ENCODE measurements at places on chromosomes 1 and 21.

- no peak for DNase-seq
Observed at GRCh38 chr1:33320619-33321165, at the start of gene A3GALT2. Gene A3GALT2, minus strand, starts transcription at chr1:33321098. Its CDS starts 0 bp downstream, at chr1:33321098.

DNA sequence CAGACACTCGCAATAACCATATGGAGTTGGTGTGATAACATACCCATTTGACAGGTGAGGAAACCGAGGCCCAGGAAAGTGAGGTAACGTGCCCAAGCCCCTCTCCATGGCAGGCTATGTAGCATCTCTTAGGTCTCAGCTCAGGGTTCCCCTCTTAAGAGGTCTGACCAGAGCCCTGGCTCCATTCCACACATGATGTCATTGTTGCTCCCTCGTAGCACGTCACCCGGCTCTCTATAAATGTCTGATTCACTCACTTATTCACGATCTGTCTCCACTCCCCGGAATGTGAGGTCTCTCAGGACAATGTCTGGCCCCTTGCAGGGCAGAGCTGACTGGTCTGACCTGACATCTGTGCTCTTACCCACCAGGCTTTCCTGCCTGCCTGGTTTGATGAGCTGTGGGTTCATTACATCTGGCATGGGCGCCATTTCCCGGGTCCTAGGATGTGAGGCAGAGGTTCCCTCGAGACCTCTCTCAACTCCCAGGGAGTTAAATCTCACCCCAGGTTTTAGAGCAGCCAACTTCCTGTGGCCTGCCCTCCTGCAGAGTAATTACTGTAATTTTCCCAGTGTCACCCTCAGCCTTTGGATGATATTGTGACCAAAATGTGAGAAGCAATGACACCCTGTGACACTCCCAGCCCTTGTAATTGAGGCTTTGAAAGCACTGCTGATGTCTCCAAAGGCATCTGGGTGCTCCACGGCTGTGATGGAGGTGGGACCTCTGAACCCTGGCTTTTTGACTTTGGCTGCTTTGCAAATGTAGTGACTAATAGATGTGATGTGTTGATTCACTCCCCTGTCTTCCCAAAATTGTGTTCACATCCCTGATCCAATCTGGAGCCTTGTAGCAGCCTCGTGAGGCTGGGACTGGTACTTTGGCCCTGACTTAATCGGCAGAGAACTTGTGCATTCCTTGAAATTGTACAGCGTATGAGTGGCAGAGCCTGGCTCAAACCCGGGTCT is 10.6 kb downstream of the ACTL8 start:
- no peak for DNase-seq

DNA sequence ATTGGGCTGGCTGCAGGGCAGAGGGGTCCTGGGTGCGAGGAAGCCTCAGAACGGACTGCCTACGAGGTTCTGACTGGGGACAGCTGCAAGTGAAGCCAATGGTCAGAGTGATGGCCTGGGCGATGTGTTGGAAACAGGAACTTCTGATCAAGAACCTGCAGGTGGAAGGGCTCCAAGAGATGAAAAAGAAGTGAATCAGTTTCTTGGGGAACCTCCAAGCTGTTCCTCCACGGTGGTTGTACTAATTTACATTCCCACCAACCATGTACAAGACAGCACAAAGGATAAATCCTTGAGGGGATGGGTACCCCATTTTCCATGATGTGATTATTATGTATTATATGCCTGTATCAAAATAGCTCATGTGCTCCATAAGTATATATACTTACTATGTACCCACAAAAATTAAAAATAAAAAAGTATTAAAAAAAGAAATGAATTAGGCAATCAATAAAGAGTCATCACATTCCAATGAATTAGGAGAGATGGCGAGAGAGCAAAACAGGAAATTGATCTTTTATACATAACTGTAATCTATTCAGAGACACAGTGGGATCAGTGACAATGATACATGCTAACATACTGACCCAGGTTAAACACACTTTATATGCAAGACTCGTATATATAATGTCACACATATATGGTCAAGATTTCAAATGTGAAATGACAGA is 58.1 kb downstream of the PTPN14 start:
- DNase-seq = no peak

GRCh38 chr1:62484824-62485468 is 48.1 kb downstream of the USP1 start:
- DNase-seq = no peak

DNA sequence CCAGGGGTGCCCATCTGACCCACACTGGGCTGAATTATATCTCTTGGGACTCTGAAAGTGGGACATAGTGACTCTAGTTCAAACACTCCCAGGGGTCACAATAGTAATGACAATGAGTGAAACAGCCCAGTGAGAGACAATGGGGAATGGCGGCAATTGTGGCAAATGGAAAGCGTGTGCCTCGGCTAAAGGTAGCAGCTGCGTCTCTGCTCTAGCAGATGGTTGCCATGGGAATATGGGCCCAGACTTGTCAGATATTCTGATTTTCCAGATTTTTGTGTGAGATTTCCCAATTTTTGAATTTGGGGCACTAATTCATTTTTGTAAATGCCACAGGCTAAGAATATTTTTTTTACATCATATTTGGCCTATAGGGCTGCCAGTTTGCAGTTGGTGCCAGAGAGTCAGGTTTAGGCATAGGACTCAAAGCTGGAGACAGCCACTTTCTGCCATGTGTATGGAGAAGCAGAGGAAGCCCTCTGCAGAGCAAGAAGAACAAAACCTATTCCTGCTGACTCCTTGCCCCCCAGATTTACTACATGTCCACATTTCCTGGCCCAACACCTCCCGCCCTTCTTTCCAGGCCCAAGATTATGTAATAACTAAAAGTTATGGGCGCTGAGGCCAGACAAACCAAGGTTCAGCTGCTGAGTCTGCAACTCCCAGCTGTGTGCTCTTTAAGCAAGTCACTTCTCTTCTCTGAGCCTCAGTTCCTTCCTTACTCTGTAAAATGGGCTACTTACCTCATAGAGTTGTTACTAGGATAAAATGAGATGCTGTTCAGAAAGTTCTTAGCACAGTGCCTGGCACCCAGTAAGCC is 21.6 kb upstream of the PTP4A2 start:
- no peak for DNase-seq

GRCh38 chr21:41010101-41010435 is 157.9 kb upstream of the BACE2 start:
- no peak for DNase-seq

DNA sequence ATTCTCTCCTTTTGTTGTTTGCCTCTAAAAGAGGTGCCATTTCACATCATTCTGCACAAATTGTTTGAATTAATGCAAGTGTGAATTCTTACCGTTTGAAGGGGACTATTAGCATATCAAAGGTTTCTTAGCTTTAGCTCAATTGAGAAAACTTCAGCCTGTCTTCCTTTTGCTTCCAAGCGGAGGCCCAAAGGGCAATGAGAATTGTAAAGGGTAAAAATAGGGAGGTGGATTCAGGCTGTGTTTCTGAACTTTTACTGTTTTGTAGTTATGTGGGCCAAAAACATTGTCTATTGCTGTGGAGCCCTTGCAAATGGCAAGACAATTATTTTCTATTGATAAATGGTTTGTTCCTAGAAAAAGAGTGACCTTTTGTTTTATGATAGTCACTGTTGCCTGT is 3.6 kb downstream of the ADGRL2 start:
- no peak for DNase-seq

GRCh38 chr1:11067716-11068599 is 8.1 kb upstream of the SRM start:
- DNase-seq = no peak

DNA sequence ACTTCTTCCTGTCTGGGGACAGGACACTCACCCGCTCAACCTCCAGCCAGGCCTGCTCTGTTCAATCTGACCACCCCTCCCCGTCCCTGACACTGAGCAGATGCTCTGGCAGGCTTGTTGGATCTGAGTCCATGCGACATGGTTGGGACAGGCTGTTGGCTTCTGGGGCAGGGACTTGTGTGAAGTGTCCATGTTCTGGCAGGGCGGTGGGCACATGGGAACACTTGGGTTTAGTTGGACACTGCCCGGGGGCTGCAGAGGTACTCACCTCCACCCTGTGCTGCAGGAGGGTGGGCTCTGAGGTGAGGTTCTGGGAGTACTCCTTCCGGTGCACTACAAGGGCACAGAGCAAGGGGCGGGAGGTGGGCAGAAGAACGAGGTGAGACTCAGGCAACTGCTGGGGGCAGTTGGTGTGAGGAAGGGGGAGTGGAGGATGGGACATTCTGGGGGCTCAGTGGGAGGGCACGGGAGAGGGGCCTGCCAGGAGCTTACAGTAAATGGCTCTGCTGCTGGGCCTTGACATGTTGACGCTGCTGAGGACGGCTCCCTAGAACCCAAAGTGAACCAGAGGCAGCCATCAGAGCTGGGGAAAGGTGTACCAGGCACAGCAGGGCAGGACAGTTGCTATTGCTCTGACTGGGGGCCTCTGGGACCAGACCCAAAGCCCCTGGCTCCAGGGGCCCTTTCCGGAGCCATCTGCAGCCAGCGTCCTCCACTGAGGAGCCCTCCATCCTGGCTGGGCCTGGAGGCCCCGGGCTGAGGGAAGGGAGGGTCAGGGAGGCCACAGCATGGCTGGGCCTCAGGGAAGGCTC is 2.3 kb downstream of the EPS8L3 start:
- DNase-seq = no peak

GRCh38 chr1:212367474-212368072 is 47.1 kb downstream of the PACC1 start:
- DNase-seq = no peak

GRCh38 chr1:111729271-111729921 is 9.8 kb downstream of the INKA2 start:
- no peak for DNase-seq

GRCh38 chr1:119321666-119322419 is 46.7 kb upstream of the HAO2 start:
- no peak for DNase-seq

GRCh38 chr1:94602316-94602715 is 60.8 kb upstream of the F3 start:
- DNase-seq = no peak

- DNase-seq = no peak
Observed at GRCh38 chr1:204736836-204737235, 51.3 kb upstream of the LRRN2 start.

DNA sequence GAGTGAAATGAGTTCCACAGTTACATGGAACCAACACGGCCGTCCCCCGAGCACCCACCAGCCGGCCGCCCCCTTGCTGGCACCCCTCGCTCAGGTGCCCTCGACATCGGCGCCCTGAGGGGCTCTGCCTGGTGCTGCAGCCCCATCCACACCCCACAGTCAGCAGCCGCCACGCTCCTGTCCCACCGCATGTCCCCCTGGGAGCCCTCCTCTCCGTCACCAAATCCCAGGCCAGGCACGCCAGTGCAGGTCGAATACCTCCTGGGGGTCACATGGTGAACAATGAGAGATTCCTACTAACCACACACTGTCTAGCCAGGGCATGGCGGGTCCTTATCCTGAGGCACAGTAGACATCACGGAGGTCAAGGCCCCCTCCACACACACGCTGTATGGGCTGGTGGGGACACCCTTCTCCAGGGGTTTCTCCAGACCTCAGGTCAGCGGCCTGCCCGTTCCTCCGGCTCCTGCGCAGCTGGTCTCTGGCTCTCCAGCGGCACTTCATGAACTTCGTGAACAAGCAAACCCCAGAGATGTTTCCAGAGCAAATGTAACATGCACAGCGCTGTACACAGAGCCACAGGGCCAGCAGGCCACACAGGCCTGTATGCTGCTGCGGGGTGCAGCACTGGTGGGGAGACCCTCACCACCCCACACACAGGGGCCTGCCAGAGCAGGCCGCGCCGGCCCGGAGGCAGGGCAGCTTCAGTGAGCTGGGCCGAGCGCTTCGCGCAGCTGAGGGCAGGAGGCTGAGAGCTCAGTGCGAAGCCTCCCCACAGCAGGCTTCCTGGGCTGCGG is 21.8 kb downstream of the POFUT2 start:
- DNase-seq = no peak

DNA sequence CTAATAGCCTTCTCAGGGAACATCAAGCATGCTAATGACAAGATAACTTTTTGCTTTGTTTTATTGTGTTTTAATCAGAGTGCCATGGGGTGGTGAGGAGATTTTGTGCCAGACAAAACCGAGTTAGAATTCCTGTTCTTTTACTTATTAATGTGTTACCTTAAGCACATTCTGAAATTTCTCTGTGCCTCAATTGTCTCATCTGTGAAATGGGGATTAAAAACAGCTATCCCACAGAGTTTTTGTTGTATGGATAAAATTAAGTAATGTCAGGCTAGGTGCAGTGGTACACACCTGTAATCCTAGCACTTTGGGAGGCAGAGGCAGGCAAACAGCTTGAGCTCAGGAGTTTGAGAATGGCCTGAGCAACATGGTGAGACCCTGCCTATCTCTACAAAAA is 138.0 kb downstream of the PROX1 start:
- no peak for DNase-seq

DNA sequence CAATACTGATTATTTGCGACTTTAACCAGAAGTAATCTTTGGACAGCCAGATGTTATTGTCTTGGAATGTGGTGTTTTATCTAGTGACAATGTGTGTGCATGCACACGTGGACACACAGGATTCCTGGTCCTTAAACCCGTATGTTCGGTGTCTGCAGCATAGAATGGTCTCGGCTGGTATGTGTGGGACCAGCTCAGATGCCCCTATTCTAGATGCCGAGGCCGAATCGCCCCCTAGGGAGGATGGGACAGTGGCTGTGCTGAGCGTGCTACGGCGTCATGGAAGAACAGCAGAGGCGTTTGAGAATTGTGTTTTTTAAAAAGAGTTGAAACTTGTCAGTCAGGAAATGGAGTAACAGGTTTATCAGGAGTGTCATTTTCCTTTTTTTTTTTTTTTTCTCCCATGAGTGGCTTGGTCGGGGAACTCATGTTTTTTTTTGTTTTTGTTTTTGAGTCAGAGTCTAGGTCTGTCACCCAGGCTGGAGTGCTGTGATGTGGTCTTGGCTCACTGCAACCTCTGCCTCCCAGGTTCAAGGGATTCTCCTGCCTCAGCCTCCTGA is 30.1 kb downstream of the SKI start:
- DNase-seq = no peak

- DNase-seq = peak; percentile 72
Observed at GRCh38 chr1:28518745-28519341, 13.0 kb downstream of the RCC1 start.

DNA sequence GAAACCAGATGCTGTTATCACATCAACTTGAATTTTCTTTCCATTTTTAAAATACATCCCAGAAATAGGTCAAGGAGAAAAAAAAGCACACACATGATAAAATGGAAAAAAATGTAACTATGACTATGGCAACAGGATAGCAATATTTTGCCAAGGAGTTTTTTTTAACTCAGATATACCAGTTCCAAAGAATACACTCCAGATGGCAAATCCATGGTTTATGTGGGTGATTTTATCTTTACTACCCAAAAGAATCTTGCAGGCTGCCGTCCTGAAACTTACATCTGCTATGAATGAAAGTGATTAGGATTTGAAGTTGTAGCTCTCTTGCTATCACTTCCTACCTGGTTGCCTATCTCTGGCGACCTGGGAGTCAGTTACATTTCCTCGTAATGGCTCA is 91.0 kb upstream of the PLPPR4 start:
- no peak for DNase-seq

DNA sequence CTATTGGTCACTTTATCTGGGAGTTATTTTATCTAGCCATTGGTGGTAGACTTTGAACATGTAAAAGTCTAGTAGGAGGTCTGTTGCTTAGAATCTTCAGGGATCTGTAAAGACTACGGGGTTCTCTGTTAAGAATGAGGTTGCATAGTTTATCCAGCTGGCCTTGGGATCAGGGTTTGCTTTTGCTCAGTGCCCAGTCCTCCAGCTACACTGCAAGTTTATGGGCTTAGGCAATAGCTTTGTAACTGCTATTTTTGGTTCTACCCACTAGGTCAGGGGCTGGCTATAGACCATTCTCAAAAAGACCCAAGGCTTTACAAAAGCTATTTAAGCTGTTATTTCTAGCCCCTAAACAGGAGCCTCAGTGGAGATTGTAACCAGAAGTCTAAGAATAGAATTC is 9.8 kb downstream of the SH3GLB1 start:
- no peak for DNase-seq

- no peak for DNase-seq
Observed at GRCh38 chr1:64525116-64525686, 55.3 kb downstream of the CACHD1 start.
